Dorsolateral prefrontal cortex (tissue), 122 donors: ENCODE measurements at places on chromosomes 4 and X.
A peak's percentile ranks its signal among the peaks of the same experiment; 100 is the strongest.

DNA sequence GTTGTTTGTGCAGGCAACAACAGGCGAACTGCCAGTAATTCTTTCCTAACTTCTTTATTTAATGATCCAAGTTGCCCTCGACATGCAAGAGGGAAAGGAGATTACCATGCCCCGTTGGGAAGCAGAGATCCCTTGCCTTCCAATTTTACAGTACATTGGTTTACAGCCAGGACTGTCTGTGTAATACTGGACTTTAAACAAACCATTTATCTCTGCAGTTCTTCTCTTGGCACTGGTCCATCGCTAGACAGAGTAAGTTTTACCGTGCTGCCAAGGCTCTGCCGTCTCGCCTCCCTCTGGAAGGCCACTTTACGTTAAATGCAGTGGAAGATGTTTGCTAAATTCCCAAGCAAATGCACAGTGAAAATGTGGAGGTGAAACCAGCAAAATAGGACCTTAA lies 660.3 kb upstream of the PRKX start:
- DNase-seq, result no peak

DNA sequence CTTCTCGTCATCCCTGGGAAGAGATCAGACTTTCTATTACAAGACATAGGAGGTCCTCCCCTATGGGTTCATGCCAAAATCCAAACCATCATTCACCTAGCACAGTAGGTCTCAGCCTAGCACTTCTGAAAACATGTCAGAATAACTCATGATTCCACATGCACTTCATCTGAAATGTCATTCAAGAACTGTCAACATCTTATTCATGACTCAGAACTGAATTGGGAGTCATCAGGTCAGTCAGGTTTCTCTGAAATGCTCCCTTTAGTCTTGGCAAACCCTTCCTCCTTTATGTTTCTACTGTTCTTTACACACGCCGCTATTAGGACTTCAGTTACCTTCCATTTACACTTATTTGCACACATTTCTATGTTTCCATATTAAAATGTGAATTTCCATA lies 67.2 kb downstream of the ANTXR2 start:
- DNase-seq, result no peak

DNA sequence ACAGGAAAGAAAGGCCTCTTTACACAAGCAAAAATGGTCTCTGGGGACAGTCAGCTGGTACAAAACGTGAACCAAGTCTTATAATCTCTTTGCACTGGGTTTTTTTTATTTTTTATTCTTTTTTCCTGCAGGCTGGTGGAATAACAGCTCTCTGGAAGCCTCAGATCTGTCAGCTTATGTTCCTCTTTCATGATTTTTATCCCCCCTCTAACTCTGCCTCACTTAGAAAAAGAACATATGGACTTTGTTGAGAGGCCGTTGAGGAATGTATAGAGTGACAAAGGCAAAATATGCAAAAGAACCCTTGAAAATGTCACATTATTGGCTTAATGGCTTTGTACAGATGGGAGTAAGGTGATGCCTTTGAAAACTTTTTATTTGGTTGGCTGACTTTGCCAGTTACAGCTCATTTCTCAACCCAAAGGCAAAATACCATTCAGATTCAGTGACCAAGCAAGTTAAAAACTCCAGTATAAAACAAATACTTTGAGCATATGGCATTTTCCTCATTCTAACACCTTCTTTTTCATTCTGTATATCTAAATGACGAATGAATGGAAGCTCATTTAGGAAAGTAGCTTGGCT lies 111.1 kb downstream of the RNF150 start:
- DNase-seq, result no peak

GRCh38 chr4:33340168-33340567 lies 2620.0 kb downstream of the PCDH7 start:
- DNase-seq, result no peak

- no peak for DNase-seq
Observed at GRCh38 chrX:154417157-154417556, 5.8 kb downstream of the TAFAZZIN start.

- no peak for DNase-seq
Observed at GRCh38 chr4:189396435-189396834, 544.2 kb upstream of the FRG1 start.

- DNase-seq, result no peak
Observed at GRCh38 chr4:71639380-71639779, 144.5 kb downstream of the GC start.

DNA sequence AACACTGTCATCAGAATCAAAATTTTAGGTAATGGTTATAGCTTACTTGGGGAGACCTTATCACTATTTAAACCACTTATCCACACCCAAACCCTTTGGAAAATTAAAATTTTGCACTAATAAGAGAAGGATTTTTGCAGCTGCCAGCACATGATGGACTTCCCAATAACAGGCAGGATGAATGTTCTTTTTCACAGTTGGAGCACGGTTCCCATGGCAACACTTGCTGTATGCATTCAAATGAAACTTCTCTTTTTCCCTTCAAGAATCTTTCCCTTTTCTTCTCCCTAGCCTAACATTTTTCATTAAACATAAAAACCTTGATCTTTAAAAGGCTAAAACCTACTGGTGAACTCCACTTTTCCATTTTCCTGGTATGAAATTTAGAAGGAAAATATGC lies 768.2 kb downstream of the KCTD8 start:
- no peak for DNase-seq

DNA sequence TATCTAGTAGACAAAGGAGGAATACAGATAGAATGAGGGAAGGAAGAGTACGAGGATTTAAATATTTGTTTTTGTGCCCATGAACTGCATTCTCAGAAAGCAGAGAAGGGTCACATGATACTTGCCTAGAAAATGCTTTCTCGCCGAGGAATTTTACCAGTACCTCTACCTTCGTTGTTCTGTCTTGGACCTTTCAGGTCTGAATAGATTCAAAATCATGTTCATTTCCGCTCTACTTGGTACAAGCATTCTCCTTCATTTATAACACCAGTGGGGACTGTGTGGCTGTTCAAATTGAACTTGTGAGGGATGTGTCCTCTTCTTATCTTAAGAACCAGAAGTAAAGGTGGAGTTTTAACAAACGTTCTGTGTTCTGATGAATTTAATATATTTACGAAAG lies 1.9 kb downstream of the USP38 start:
- no peak for DNase-seq

DNA sequence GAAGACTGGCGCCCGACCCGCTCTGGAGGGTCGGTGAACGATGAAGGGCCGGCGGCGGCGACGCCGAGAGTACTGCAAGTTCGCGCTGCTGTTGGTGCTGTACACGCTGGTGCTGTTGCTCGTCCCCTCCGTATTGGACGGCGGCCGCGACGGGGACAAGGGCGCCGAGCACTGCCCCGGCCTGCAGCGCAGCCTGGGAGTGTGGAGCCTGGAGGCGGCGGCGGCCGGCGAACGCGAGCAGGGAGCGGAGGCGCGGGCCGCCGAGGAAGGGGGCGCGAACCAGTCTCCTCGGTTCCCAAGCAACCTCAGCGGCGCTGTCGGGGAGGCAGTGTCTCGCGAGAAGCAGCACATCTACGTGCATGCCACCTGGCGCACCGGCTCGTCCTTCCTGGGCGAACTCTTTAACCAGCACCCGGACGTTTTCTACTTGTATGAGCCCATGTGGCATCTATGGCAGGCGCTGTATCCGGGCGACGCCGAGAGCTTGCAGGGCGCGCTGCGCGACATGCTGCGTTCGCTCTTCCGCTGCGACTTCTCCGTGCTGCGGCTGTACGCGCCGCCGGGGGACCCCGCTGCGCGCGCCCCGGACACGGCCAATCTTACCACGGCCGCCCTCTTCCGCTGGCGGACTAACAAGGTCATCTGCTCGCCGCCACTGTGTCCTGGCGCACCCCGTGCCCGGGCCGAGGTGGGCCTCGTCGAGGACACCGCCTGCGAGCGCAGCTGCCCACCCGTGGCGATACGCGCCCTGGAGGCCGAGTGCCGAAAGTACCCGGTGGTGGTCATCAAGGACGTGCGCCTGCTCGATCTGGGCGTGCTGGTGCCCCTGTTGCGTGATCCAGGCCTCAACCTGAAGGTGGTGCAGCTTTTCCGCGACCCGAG lies 568 bp downstream of the CHST7 start:
- peak; percentile 24 for DNase-seq

- DNase-seq, result no peak
Observed at GRCh38 chr4:38503689-38504395, 160.2 kb upstream of the KLF3 start.

DNA sequence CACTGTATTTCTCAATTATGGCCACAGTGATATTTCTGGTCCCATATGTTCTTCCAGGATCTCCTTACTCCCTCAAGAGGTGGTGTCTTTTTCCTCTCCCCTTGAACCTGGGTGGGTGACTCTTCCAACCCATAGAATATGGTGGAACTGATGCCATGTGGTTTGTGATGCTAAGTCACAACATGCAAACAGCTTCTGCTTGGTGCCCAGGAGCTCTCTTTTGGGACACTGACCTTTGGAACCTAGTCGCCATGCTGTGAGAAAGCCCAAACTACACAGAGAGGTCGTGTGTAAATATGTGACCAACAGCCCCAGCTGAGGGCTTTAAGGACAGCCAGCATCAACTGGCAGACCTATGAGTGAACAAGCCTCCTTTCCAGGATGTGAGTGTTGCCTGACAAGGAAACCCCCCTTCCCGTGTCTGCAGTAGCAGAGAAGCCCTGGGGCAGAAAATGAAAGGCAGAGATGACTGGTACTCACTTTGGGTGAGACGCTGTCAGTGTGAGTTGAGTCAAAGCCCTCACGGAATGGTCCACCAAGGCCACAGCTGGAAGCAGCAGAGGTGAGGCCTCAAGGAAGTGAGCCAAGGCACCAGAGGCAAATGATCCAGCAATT lies 223.4 kb downstream of the BCOR start:
- no peak for DNase-seq

DNA sequence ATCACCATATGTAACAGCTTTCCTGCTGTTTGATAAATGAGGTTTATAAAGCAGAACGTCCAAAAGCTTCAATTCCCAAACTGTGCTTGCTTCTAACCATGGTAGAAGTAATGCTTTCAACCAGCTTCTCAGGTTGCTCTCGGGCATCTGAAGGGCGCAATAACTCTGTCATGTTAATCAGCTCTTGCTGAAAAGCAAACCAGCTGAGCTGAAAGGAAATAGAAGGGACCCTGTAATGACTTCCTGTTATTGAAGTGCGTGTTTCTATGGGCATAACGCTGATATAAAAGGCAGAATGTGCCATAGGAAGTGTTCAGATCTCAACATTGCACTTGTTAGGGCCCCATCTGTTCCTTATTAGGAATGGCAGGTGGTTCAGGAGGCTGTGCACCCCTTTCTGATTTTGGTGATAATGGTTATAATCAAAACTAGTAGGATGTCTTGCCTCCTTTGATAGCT lies 21.2 kb downstream of the HERC3 start:
- DNase-seq, result no peak

- no peak for DNase-seq
Observed at GRCh38 chr4:181008164-181008563, 1235.0 kb upstream of the TENM3 start.

DNA sequence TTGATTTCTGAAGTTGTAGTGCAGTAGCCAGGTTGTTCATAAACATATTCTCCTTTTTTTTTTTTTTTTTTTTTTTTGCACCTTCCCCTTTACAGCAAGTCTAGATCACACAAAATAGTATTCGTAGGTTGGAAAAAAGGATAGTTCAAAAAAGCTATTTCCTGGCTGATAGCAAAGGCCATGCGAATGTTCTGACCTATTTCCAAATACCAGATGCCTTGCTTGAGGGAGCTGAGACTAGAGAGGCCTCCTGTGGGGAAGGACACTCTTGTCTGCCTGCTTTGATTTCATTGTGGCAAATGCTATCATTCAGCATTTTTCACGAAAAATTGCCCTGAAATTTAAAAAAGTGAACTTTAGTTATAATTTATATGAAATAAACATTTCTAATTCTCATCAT lies 111.4 kb downstream of the MAD2L1 start:
- no peak for DNase-seq

GRCh38 chr4:96052827-96053226 lies 212.9 kb downstream of the PDHA2 start:
- DNase-seq, result no peak

GRCh38 chr4:76388160-76388908 lies 32.6 kb downstream of the CCDC158 start:
- DNase-seq, result no peak

DNA sequence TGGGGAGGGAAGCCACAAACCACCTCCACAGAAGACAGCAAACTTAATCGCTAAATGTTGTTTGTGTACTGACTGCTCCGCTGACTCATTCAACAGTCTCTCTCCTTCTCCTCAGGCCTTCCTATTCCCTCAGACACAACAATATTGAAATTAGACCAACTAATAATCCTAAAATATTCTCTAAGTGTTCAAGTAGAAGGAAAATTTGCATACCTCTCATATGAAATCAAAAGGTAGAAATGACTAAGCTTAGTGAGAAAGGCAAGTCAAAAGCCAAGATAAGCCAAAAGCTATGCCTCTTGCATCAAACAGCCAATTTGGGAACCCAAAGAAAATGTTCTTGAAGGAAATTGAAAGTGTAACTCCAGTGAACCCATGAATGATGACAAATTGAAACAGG lies 75.7 kb upstream of the ARHGAP24 start:
- no peak for DNase-seq

- no peak for DNase-seq
Observed at GRCh38 chrX:146481735-146482134, 327.8 kb upstream of the CXorf51B start.

DNA sequence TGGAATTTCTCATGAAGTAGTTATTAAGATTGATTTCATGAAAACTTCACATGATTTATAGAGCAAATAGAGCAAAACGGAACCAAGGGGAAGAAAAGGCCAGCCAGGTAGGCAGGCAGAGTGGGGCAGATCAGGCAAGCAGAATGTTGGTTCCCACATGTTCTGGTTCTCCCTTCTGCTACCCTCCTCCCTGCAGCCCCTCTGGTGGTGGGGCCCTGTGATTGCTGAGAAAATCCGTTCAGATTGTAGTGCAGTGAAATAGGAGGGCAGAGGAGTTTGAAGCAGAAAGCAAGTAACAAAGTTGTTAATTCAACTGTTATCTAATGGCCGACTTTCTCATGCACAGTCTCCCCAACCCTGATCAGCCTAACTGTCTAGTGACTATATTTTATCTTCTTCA lies 185.3 kb downstream of the MID1IP1 start:
- DNase-seq, result no peak

GRCh38 chr4:1614854-1615595 lies 69.1 kb downstream of the FAM53A start:
- no peak for DNase-seq

GRCh38 chr4:14596904-14597303 lies 405.4 kb upstream of the CPEB2 start:
- no peak for DNase-seq

- no peak for DNase-seq
Observed at GRCh38 chr4:141220271-141220670, 424 bp upstream of the ZNF330 start.
